Lung (tissue), 17 donors: ENCODE measurements at places on chromosomes 2 and 18. TPM values are rescaled to one million over a fixed set of nuclear protein-coding genes. Genes with fewer than 3 reads are reported as not detected.

GRCh38 chr2:210860276-210860675 is 303.9 kb downstream of the CPS1 start:
- no peak overlapping the region for H3K4me3 ChIP-seq
- no peaks in the 10 kb centered on the region for H3K27me3 ChIP-seq
- DNase-seq, result no peak
- no peak overlapping the region for H3K27ac ChIP-seq
- no peaks in the 10 kb centered on the region for H3K4me1 ChIP-seq

DNA sequence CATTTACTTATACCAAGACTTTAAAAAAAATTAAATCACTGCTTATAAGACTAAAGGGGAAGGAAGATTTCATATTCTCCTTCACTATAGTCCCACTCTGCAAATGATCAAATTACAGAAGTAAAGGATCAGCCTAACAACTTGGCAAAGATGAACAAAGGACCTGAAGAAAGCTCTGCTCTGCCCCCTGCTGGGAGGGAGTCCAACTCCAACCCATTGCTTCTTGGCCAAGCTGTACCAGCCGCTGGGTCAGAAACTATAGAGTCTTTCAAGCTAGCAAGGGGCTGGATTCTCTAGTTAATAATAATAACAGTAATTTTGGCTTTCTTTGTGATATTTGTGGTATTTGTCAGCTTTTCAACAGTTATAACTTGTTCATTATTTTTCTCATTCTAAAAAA is 927.0 kb upstream of the CRIM1 start:
- peak; percentile 47 for DNase-seq
- no peak overlapping the region for H3K27ac ChIP-seq
- H3K4me3 ChIP-seq, result no peak overlapping the region

DNA sequence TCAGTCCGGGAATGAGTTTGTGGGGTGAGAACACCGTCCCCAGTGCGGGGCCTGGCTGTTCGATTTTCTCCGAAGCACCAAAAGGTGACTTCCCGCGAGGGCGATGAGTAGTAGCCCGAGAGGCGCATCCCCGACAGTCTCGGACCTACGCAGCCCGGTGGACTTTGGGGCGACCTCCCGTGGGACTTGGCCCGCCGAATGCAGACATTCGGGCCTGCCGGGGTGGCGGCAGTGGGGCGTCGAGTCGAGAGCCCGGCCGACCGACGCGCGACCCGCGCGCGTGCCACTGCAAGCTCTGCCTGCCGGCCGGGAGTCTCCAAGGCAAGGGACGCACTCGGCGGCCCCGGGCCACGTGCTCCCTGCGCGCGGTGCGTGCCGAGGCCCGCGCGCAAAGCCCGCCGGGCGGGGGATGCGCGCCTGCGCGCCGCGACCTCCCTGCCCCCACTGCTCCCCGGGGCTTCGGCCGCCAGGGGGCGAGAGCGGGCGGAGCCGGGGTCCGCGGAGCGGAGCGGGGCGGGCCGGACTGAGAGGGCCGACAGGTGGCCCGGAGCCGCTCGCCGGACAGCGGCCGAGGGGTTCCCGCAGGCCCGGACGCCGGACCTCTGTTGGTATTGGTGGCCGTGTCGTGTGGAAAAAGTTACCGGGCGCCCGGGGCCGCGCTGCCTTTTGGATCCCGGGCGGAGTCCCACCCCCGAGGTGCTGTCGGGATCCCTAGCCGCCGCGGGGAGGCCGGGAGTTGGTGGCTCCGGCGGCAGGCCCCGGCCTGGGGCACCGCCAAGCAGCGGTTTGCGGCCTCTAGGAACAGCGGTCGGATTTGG is 1.9 kb downstream of the PTMA start:
- no peaks in the 10 kb centered on the region for H3K27me3 ChIP-seq
- peaks cover 15% of the 10 kb centered on the region for H3K4me1 ChIP-seq
- DNase-seq, result peak; percentile 84
- peaks cover 4% of the 10 kb centered on the region for H3K36me3 ChIP-seq
- peak overlapping the region; percentile 63 for H3K4me3 ChIP-seq
- H3K27ac ChIP-seq, result peak overlapping the region; percentile 98

DNA sequence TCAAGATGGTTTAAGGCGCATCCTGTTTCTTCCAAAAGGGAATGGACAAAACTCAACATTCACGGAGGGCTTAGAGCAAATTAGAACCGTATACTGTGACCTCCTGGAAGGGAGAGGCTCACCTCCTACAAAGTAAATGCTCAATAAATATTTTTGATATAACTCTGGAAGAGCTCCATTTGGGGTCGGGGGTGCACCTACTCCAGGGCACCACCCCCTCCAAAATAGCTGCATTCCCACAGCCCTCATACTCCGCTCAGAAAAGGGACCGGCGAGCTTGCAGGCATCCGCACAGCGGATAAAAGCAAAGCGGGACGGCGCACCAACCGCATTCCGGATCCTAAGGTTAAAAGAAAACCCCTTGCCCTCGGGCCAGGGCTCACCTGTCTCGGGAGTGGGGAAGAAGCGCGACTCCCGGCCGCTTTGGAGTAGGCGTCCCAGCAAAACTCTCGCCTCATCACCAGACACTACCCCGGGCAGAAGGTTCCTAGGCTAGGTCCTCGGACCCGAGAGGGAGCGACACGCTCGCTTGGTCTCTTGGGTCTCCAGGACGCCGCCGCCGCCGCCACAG is 378 bp downstream of the WDPCP start:
- no peaks in the 10 kb centered on the region for H3K27me3 ChIP-seq
- H3K27ac ChIP-seq, result peak overlapping the region; percentile 80
- H3K4me3 ChIP-seq, result peak overlapping the region; percentile 89

DNA sequence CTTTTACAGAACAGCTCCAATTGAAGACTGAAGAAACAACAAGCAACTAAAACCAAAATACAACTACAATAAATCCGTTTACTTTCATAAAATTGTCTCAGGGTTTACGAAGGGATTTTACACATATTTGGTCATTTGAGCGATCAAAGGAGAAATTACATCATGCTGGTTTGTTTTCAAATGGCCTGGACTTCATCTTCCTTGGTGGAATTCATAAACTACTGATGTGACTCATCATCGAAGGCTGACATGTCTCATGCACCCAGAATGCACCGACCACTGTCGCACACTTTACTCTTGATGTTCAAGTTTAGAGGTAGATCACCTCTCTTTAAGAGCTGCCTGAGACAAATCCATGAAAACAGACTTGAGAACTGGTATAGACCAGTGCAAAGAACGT is 25.6 kb upstream of the PMAIP1 start:
- H3K4me1 ChIP-seq, result no peaks in the 10 kb centered on the region
- H3K36me3 ChIP-seq, result no peaks in the 10 kb centered on the region
- no peaks in the 10 kb centered on the region for H3K27me3 ChIP-seq
- H3K27ac ChIP-seq, result no peak overlapping the region
- DNase-seq, result no peak
- H3K4me3 ChIP-seq, result no peak overlapping the region

DNA sequence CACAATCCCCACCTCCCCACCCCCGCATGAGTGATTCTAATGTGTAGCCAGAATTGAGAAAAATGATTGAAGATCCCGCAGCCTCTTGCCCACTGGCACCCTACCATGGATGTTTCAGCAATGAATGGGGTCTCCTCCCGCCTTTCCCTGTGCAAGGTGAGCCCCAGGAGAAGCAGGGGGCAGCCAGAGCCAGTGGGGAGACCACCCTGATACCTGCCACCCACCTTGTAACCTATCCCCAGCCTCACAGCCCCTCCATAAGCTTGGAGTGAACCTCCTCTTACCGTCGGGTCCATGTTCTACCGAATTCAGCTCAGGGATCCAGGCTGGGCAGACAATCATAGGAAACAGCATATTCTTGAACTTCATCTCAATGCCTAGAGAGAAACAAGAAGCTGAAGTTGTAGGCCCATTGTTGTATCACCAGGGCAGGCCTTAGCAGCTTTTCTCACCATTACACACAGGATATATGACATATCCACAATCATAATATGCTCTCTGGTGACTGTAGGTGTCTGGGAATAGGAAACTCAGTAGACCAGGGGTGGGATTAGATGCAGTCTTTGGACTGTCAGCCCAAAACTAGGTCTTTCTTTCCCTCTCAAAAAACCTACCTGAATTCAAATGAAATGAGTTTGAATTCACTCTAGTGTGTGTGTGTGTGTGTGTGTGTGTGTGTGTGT is 30.9 kb downstream of the XDH start:
- no peaks in the 10 kb centered on the region for H3K4me1 ChIP-seq
- DNase-seq, result no peak
- no peak overlapping the region for H3K4me3 ChIP-seq
- no peaks in the 10 kb centered on the region for H3K36me3 ChIP-seq

DNA sequence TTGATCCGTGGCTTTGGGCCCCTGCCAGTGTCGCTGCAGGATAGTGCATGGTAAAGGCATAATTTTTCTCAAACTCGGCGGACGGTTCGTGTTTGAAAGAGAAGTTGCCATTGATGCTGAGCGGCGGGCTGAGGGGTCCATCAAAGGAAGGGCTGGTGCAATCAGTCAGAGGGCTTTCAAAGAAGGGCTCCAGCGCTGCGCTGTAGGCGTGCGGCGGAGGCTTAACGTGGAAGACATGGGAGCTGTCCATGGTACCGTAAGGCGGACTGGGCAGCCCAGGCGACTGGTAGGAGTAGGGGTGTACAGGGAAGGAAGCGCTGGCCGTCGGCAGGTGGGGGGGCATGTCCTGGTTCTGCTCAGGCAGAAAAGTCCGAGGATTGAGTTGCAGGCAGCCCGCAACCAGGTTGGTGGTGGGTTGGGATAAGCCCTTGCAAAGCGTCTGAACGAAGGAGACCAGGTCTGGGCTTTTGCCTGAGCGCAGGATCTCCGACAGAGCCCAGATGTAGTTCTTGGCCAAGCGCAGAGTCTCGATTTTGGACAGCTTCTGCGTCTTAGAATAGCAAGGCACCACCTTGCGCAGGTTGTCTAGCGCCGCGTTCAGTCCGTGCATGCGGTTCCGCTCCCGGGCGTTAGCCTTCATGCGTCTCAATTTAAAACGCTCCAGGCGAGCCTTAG is 2.3 kb downstream of the NEUROD1 start:
- H3K4me3 ChIP-seq, result no peak overlapping the region
- peak; percentile 84 for DNase-seq
- peaks cover 50% of the 10 kb centered on the region for H3K27me3 ChIP-seq
- no peaks in the 10 kb centered on the region for H3K36me3 ChIP-seq

GRCh38 chr18:39675368-39675767 is 2109.8 kb upstream of the CELF4 start:
- no peak overlapping the region for H3K27ac ChIP-seq
- H3K4me3 ChIP-seq, result no peak overlapping the region
- DNase-seq, result no peak
- H3K36me3 ChIP-seq, result no peaks in the 10 kb centered on the region

DNA sequence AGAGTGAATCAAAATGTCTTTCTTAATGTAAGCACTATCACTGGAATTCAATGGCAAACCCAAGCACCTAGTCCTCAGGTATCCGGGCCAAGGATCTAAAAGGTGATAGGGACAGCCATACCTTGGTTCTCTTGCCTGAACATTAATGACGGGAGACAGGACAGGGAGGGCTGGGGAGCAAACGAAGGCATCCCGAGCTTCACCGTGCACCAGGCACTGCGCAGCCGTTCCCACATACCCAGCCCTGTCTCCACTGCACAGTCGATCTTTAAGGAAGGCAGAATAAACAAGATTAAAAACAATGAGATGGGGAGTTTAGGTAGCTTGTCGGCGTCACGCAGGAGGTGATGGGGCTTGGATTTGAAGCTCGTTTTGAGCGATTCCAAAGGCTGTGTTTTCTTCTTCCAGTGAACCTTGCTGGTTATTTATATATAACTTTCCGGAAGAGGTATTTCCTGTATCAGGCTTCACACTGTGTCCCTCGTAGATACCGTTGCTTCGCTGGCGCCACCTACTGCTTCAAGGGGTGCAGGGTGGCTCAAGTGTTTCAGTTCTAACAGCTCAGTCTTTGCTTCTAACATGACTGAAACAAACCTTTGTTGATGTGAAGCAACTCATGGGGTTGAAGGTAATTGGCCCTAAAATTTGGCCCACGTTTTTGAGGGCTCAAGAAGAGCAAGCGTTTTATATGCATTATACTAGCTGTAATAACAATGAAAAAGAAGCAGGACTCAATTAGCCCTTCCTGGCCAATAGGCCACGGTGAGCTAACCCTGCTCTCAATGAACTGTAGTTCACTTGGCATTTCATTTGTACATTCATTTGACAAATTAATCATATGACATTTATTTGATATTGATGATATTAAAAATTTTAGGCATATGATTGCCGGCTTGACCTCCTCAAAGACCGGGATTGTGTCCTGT is 77.4 kb downstream of the DCDC2C start:
- DNase-seq, result peak; percentile 61
- H3K4me3 ChIP-seq, result no peak overlapping the region
- H3K27ac ChIP-seq, result peak overlapping the region; percentile 3
- H3K4me1 ChIP-seq, result peaks cover 4% of the 10 kb centered on the region

DNA sequence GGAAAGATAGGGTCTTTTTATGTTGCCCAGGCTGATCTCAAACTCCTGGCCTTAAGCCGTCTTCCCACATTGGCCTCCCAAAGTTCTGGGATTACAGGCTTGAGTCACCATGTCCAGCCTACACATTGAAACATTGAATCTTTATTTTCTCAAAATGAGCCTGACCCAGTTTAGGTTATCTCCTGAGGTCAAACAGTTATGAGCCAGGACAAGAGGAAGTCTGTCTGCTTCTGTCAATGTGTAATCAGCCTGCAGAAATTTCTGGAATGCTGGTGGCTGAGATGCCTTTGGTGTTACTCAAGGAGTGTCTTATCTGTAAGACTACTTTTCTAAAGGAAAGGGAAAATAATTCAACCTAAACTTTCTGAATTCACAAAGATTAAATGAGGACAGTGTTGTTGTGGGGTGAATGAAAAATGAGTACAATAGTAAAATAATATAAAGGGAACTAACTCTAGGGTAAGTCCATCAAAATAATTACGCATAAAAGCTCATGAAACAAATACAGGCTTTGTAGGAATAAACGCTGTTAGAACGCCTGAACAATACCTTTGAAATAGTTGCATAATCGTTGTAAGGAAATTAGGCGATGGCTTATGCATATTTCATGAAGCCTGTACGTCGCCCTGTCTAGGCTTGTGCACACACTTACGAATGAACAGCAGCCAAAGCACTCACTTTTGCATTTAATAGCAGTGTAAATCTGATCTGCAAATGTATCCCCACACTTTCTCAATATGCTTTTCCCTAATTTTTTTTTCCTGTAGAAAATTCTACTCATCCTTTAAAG is 260.8 kb downstream of the RDH14 start:
- H3K27me3 ChIP-seq, result no peaks in the 10 kb centered on the region
- no peak overlapping the region for H3K27ac ChIP-seq
- peak; percentile 25 for DNase-seq
- no peaks in the 10 kb centered on the region for H3K4me1 ChIP-seq
- H3K36me3 ChIP-seq, result no peaks in the 10 kb centered on the region

- H3K27me3 ChIP-seq, result no peaks in the 10 kb centered on the region
Observed at GRCh38 chr2:95047629-95048510, 22.4 kb downstream of the MAL start.

- no peaks in the 10 kb centered on the region for H3K36me3 ChIP-seq
- H3K27me3 ChIP-seq, result no peaks in the 10 kb centered on the region
- peaks cover 5% of the 10 kb centered on the region for H3K4me1 ChIP-seq
- DNase-seq, result peak; percentile 67
- H3K27ac ChIP-seq, result peak overlapping the region; percentile 15
- H3K4me3 ChIP-seq, result no peak overlapping the region
Observed at GRCh38 chr2:48567671-48568070, 37.7 kb downstream of the STON1 start.

CD28 gene
- 1.0 TPM for total RNA-seq

VWA3B gene
- 29.2 TPM for total RNA-seq

ERFE gene
- 0.52 TPM for total RNA-seq
